ENCODE measurements at places on chromosomes 6 and 20. TPM values are rescaled to one million over a fixed set of nuclear protein-coding genes. Genes with fewer than 3 reads are reported as not detected.

DNA sequence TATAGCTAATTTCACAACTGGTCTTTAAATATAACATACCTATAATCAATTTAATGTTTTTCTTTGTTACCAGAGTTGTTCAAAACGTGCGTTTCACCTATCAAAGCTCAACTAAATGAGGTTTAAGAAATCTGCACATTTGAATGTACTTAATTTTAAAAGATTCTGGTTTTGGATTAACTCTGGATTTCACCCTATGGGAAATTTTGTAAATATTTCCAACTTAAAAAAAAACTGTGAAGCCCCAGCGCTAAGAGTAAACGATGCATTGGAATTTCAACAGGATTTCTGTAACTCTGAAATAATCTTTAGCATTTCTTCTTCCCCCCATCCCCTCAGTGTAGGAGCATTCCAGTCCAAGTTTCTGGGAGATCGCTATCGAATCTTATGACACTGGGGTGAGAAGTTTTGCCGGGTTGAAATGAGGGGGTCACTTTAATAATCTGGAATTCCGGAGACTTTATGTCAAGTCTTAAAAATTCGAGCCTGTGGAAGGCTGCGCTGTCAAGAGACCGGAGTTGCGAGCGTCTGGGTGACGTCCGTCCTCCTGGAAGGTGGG, 643 bp upstream of the MAP3K4 start:
- H3K27me3 ChIP-seq = no peaks in the 10 kb centered on the region
- H3K27ac ChIP-seq = peak overlapping the region; percentile 93
- DNase-seq = no peak

DNA sequence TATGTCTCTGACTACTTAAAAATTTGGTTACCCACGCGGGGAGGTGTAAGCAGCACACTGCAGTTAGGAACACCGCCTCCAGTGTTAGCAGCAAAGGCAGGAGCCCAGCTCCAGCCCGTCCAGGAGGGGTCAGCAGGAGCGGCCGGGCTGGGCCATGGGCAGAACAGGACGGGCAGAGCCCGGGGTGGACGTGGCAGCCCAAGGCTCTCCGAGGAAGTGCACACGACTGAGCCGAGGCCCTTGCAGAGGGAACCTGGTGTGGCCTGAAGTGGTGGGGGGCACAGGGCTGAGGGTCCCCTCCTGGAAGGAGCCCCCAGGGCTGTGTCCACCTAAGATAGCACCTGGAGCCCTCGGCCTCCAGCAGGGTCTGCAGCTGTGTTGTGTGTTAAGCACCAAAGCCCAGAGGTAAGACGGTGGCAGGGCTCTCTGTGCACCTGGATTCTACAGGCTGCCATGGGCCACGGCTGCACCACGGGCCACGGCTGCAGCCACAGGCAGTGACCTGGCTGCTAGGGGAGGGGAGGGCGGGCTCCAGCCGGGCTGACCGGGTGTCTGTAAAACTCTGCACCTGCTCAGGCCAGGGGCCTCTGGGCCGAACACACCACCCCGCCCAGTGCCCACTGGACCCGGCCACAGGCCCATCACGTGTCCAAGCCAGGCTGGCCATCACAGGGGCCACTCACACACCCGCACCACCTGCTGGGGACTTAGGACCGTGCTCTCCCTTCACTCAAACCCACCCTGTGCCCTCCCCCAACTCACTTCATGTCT, 6.6 kb downstream of the SLC2A4RG start:
- DNase-seq = peak; percentile 54
- no peak overlapping the region for H3K27ac ChIP-seq
- no peaks in the 10 kb centered on the region for H3K27me3 ChIP-seq
- H3K36me3 ChIP-seq = peaks cover 26% of the 10 kb centered on the region
- H3K4me3 ChIP-seq = no peak overlapping the region

DNA sequence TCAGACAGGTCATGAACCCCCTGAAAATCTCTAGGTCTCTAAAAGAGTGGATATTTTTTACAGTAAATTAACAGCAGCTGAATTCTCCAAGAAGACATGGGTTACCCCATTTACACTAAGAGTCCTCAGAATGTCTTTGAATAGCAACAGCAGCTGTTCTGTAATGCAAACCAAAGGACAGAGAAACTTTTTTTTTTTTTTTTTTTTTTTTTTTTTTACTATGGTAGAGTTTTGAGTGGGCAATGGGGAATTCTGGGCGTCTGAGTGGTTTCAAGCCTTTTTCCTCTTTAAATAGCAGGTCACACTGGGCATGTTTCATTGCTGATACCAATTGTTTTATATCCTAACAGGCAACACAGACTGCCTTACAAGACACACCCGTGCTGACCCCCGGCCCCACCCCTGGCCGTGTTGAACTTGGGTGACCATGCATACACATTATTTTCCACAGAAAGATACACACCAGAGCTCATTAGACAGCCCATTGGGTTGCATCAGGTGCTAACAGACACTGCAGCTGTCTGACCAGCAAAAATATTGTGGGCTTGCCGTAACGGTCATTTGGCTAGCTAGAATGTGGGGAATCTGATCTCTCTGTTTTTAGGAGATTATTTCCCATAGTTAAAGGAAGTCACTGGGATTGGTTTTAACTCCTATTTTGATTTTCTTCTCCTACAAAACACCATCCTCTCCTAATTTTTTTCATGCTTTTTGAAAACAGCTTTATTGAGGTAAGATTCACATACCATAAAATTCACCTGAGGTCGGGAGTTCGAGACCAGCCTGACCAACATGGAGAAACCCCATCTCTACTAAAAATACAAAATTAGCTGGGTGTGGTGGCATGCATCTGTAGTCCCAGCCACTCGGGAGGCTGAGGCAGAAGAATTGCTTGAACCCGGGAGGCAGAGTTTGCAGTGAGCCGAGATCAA, 26.7 kb upstream of the IRF4 start:
- peaks cover 21% of the 10 kb centered on the region for H3K27me3 ChIP-seq
- H3K36me3 ChIP-seq = no peaks in the 10 kb centered on the region
- H3K4me1 ChIP-seq = no peaks in the 10 kb centered on the region
- H3K4me3 ChIP-seq = no peak overlapping the region

DNA sequence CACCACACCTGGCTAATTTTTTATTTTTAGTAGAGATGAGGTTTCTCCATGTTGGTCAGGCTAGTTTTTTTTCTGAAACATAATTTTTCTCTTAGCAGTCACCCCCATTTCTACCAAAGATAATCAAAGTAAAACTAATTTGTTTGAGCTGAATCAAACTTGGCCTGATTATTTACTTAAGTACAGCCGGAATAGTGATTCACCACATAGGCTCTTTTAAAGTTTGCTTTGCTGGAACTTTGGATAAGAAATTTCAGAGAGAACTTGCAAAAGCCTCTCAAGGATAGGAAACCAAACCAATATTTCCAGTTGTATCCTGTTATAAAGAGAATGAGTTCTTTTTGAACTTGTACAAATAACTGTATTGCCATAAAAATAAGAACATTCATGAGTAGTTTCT, 105.0 kb upstream of the SYNCRIP start:
- DNase-seq = no peak
- H3K27ac ChIP-seq = no peak overlapping the region

DNA sequence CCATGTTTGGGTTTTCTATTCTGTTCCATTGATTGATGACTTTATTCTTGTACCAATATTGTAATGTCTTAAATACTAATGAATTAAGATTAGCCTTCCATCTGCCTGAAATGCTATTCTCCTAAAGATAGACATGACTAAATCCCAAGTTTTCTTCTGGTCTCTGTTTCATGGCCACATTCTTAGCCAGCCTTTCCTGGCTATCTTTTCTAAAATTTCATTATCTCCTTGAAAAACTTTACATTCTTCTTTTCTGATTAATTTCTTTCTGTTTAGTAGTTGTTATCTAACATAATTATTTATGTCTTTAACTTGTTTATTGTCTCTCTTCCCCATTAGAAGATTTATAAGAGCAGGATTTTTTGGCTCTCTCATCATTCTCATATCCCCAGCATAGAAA, 4.4 kb upstream of the PRIM2 start:
- H3K27me3 ChIP-seq = no peaks in the 10 kb centered on the region
- peaks cover 10% of the 10 kb centered on the region for H3K4me1 ChIP-seq
- H3K27ac ChIP-seq = peak overlapping the region; percentile 43
- DNase-seq = no peak
- H3K4me3 ChIP-seq = no peak overlapping the region

DNA sequence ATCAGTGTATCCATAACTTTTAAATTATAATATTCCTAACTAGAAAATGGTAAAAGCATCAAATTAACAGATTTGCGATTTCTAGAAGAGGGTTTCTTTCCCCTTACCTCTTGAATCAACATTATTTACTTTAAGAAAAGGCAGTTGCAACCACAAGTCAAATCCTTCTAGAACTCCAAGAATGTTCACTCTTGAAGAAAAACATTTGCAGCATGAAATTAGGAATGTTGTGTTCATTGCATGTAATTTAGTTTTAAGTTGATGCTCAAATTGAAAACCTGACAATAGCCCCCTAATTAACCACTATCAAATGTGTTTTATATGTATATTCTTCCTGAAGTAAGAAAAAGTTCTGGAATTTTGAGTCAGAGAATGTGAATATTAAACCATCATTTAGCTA, 2.3 kb upstream of the REV3L start:
- H3K4me3 ChIP-seq = peak overlapping the region; percentile 71
- H3K27me3 ChIP-seq = no peaks in the 10 kb centered on the region

DNA sequence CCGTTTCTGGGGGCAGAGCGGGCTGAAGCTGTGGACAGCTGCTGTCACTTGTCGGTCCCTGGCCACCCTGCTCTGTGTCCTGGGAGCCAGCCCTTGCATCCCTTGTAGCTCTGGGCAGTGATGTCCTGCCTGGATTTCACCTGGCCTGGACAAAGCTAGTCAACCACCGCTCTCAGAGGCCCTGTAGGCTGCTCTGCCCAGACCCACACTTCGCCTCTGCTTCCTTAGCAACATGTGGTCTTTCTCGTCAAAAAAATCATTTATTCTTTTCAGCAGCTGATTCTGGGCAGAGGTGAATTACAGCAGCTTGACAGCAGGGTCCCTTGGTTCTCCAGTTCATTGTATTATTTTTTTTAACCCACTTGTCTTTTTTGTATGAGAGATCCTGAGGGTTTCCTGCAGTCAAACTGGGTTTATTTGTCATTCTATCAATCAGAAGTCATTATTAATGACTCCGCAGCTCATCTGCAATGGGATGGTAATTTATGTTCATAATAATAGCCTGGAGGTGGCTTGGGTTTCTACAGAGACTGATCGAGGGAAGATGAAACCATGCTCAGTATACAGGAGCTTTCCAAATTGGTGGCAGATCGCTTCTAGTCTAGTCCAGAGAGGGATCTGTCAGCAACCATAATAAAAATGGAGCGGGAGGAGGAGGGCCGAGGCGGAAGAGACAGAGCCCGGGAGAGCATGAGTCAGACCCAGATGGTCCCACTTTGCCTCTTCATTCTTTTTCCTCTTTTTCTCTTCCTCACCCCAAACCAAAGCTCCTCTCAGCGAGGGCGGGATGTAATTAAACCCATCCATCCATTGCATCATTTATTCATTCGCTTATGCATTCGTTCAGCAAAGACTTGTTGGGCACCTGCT, 22.4 kb downstream of the EDN3 start:
- H3K4me1 ChIP-seq = no peaks in the 10 kb centered on the region
- no peak for DNase-seq
- no peaks in the 10 kb centered on the region for H3K36me3 ChIP-seq
- H3K4me3 ChIP-seq = no peak overlapping the region

DNA sequence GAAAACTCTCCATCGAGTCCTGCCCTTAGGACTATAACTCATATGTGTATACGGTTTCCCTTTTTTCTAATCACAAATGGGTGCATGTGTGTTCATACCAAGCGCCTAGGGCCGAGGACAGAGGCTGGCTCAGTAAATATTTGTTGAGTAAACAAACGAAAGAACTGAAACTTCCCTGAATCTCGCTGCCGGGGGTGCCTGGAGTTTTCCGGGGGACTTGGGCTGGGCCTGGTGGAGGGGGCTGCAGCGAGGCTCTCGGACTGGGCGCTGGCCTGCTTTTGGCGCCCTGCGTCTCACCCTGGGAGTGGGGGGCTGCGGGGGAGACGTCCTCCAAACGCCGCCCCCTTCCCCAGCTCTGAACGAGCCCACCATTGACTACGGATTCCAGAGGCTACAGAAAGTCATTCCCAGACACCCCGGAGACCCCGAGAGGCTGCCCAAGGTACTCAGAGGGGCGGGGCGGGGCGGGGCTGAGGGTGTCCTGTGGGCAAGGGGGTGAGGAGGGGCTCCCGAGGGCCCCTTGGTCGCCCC, 49.0 kb downstream of the CPXM1 start:
- H3K27me3 ChIP-seq = no peaks in the 10 kb centered on the region
- peak overlapping the region; percentile 48 for H3K4me3 ChIP-seq
- H3K4me1 ChIP-seq = peaks cover 23% of the 10 kb centered on the region

DNA sequence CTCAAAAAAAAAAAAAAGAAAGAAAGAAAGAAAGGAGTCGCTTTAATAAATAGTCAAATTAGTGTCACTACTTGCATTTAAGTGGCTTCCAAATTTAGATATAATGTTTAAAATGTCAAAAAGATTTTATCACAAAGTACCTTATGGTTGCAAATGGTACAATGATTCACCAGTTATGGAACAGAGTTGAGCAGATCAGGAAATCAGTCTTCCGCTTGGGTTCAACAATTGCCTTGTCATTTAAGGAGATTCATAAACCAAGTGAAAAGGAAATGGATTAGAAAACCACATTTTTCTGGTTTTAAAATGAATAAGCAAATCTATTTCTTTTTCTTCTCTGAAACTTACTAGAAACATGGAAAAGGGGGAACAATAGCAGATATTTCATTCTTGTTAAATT, 94.8 kb upstream of the PTPRT start:
- H3K36me3 ChIP-seq = no peaks in the 10 kb centered on the region
- no peak overlapping the region for H3K27ac ChIP-seq
- DNase-seq = no peak
- H3K4me1 ChIP-seq = no peaks in the 10 kb centered on the region
- no peak overlapping the region for H3K4me3 ChIP-seq

The CRISP2 gene
- not detected for total RNA-seq

GRCh38 chr20:57473246-57474048, 51.5 kb downstream of the CTCFL start:
- H3K4me1 ChIP-seq = peaks cover 14% of the 10 kb centered on the region
- H3K27me3 ChIP-seq = no peaks in the 10 kb centered on the region
- H3K27ac ChIP-seq = no peak overlapping the region
- DNase-seq = peak; percentile 76
- H3K36me3 ChIP-seq = no peaks in the 10 kb centered on the region
- no peak overlapping the region for H3K4me3 ChIP-seq

DNA sequence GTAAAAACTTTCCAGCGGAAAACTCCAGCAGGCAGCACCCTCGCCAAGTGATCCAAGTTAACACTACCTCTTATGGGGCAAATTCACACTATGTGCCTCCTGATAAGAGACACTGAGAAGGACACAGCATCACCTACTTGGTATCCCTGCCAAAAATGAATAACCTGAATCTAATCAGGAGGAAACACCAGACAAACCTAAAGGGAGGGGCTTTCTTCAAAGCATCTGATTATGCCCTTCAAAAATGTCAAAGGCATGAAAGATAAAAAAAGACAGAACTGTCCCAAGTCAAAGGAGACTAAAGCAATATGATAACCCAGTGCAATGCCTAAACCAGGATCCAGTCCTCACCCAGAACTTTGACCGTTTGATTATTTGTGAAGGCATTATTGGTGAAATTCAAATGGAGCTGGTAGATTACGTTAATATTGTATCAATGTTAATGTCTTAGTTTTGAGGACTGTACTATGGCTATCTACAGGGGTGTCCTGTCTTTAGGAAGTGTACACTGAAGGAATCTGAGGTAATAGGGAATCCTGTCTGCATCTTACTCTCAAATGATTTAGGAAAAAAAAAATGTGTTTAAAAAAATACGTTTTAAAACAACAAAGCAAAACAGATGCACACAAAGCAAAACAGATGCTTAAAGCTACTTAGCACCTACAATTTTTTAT, 8.3 kb downstream of the TBC1D7 start:
- no peak for DNase-seq
- no peaks in the 10 kb centered on the region for H3K27me3 ChIP-seq
- H3K4me1 ChIP-seq = no peaks in the 10 kb centered on the region

GRCh38 chr20:3927486-3928291, 38.5 kb downstream of the PANK2 start:
- H3K27me3 ChIP-seq = no peaks in the 10 kb centered on the region
- H3K4me3 ChIP-seq = no peak overlapping the region
- H3K27ac ChIP-seq = peak overlapping the region; percentile 27
- H3K4me1 ChIP-seq = peaks cover 48% of the 10 kb centered on the region

The LRRC73 gene
- 0.55 TPM for total RNA-seq
